ENCODE measurements at places on chromosomes 12 and 14.

DNA sequence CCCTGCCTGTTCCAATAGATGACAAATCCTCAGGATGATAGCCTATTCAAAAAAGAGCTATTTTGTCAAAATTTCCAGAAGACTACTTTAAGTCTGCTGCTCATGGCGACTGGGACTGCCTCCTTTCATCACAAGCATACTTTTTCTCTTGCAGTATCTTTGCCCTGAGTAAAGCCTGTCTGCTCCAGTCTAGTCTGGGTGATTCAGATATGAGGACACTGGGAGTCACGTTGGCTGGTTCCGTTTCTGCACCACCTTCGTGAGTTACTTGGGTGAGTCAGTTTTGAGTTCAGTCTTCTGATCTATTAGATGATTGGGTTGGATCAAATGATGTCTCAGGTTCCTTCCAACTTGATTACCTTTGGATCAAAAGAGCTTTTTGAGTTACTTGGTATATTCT, 301.3 kb upstream of the STXBP6 start:
- no peak for DNase-seq

- DNase-seq: no peak
Observed at GRCh38 chr12:93133361-93133760, 204.3 kb upstream of the EEA1 start.

GRCh38 chr14:22552827-22553076, 36.3 kb downstream of the DAD1 start:
- DNase-seq: no peak

DNA sequence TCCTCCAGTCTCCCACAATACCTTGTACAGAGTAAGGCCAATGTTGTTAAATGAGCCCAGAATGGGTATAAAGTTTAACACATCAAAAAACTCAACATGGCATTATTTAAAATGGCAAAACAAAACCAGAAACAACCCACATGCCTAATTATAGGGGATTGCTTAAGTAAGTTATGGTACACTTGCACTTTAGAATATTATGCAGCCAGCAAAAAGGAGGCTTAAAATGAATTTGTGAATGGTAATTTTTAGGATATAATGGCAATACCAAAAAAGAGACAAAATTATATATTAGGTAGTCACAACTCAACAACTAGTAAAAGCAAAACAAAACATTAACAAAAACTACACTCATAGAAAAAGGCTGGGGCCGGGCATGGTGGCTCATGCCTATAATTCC, 39.7 kb downstream of the SYNE3 start:
- no peak for DNase-seq

DNA sequence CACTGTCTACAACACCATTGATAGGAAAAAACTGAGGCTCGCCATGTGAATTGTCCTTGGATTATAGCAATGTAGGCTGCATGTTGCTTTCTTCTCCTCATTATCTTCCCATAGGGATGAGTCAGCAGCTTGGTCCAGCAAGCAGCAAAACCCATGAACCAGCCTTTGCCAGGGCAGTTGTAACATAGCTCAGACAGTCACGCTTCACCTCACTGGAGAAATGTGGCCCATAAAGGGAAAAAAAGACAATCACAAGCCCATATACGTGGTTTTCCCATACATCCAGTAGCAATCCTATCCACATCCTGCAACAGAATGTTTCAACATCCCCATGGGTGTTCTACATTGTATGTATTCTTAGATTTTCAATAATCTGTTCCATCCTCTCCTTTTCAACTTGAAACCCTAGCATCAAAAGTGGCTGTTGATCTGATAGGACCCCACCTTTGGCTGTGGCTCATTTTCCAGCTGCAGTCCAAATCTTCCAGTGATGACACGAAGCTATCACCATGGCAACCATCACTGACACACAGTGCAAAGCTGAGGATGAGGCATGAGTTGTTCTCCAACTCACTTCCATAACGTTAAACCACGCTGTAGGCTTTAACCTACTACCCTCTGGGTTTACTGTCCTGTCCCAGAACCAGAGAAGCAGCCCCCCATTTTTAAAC, 34.0 kb downstream of the GRIN2B start:
- DNase-seq: no peak

GRCh38 chr12:69101505-69101904, 137.9 kb upstream of the CPSF6 start:
- no peak for DNase-seq

DNA sequence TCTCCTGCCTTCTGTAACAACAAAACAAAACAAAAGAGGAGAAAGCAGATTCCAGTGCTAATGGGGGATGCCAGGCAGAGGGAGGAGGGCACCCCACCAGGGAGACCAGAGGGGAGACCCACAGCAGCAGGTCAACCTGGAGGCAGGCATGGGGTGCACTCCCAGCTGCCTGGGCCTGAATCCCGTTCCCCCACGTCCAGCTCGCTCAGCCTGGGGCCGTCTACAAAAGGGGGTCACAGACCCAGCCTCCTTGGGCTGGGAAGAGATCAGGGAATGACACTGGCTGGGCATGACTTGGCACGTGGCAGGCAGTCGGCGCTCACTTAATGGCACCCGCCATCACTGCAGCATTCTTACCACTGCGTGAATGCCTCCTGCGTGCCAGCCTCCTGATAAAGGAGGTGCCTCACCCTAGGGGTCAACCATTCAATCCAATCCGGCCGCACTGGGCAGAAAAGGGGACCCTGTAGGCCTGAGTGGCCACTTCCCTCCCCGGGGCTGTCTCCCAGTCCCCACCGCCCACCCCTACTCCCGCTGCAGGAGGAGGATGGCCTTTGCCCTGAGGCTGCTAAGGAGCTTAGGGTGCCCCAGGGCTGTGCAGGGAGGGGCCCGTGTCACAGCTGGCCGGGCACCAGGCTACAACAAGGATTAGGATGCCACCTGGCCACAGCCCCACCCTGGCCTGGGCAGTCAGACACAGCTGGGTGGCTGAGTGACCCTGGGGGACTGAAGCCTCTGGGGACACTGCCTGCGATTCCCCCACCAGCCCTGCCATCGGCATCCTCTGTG, 87.5 kb downstream of the NCOR2 start:
- no peak for DNase-seq

Data from activated T-cell treated with anti-CD3 and anti-CD28 coated beads for 48 hours (primary cell).